NCI-H446 (cell line): ENCODE measurements at places on chromosomes 5 and 9.

DNA sequence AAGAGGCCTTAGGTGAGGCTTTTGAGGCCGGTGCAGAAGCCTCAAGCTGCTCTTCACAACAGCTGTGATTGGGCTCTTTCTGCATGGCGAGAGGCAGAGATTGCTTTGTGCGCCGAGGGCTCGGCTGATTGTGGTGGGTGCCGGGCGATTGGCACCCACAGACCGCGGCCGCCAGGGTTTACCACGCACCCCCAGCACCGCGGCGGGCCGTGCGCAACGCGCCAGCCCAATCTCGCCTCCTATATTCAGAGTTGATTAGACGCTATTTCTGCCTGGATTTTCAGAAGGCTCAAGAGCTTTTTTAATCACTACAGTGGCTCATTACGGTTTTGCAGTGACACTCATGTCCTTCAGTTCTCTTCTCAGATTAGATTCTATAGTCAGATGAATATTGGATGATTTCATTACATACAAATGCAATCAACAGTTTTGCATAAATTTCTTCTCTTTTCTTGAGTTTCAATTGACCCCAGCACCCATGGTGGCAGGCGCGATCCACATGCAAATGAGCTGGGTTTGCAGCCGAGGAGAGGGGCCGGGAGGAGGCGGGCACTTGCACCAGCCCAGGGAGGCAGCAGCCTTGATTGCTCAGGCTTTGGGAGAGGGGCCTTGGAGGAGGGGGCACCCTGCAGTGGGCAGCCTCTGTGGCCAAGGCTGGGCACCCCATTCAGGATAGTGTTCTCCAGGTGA, 33.8 kb upstream of the PTGS1 start:
- no peak for DNase-seq

DNA sequence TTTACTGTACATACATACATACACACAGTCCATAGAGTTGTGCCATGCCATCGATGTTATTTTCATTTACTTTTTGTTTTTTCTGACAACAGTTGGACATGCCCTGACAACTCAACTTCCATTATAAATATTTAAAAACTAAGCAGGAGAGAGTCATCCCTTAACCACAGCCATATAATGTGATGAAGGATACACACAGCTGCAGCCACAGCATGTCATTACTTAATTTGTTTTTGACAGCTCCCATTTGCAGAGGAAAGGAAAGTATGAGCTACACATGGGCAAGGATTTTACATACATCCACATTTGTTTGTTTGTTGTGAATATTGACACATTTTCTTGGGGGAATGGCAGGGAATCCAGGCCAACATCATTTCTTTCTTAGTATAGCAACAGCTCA, 91.5 kb upstream of the TUT7 start:
- DNase-seq, result no peak

GRCh38 chr5:145969714-145970092, 33.3 kb downstream of the SH3RF2 start:
- DNase-seq, result no peak

DNA sequence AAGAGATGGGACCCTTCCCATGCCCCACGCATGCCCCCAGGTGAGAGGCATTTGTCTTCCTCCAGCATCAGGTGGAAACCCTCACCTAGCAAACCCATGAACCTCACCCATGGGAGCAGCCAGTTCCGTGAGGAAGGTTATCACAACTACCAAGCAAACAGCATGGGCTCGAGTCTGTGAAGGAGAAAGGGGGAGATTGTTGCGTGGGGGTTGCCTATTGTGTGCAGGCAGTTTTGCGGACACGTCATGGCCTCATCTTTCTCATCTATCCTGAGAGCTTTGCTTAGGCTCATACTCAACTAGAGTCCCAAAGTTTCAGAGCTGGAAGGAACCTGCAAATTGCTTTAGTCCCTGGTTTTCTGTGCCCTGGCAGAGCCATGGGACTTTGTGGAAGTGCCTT, 73.6 kb upstream of the TGFBR1 start:
- DNase-seq, result no peak

- no peak for DNase-seq
Observed at GRCh38 chr5:120098902-120099535, 365.1 kb upstream of the PRR16 start.

- DNase-seq, result no peak
Observed at GRCh38 chr5:167582283-167582682, 709.2 kb upstream of the WWC1 start.

GRCh38 chr5:148636353-148636752, 18.0 kb downstream of the HTR4 start:
- DNase-seq, result no peak

DNA sequence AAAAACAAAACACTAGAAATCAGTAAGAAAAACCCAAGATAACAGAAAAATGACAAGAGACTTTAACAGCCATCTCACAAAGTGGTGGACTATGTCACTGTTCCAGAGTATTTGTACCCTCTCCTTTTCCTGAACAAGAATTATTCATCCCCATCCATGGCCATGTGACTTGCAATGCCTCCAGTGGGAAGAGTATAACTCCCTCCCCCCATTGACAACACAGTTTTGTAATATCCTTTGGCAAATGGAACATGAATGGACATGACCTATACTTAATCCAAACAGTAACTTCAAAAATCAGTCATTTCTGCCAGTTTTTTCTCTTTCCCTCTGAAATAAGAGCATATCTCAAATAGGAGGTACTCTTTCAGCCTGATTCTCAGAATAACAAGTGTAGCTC, 33.9 kb downstream of the PTBP3 start:
- DNase-seq, result no peak
